ENCODE measurements at places on chromosomes 2 and 18.
A peak's percentile ranks its signal among the peaks of the same experiment; 100 is the strongest.

DNA sequence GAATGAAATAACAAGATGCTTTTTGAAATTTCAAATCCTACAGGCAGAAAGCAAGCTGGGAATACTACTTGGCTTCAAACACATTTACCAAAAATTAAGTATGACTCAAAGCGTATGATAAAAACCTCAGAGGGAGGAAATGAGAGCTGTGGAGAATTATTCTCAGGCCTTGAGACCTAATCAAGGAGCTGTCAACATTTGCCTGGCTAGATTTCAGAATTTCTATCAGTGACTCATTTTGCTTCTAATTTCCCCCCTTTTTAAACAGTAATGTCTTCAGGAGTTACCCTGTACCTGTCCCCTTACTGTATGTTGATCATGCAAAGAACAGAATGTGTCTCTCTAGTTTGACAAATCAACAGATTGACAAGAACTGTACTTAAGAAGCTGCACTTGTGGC lies 1324.5 kb upstream of the DDX18 start:
- no peak for DNase-seq

- DNase-seq: no peak
These were observed 141.3 kb upstream of the THUMPD2 start for GRCh38 chr2:39920307-39920801.

DNA sequence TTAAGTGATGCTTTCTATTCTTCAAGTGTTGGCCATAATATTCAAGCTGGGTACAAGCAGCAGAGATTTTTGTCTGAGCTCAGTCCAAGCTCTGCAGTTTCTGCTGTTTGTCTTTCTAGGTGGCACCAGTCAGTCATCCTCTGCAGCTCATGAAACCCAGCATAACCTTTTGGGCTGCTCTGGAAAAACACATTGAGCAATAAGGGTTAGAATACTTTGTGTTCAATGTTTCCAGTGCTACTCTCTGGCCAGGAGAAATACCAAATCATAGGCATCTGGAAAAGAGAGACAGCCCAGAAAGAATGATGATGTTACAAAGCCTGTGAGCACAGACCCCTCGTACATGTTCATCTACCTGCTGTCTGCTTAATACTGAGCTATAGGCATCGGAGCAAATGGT lies 19.5 kb upstream of the WIPF1 start:
- DNase-seq: no peak

DNA sequence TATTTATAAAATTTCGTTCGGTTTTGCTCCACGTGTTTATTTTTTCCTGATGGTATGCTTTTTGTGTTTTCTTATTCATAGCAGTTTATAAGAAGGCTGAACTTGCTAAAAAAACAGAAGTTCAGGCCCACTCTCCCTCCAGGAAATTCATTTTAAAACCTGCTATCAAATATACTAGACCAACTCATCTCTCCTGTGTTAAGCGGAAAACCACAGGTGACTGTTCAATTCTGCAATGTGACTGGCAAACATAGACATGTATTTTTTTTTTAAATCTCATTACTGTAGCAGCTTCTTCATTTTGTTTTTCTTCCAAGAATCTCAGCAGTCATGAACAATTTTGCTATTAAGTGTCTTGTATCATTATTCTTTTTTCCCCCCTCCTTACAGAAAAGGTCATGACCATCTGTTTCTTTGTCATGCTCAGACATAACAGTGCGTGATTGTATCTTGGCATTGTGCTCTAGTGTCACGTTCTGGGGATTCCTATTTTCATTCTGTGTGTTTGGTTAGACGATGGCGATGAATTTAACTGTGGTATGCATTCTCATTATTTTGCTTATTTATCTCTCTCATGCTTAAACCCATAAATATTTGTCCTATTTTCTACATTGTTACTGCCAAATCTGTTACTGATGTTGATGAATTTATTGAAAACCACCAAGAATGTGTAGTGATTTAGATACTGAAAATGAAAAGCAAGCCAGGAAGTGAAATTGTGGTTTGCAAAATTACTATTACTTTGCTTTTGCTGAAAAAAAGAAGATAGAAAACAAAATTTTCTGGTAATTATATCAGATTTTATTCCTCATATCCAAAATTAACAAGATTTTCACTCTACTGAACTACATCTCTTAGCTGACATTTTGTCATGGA lies 74.6 kb upstream of the UNC80 start:
- DNase-seq: no peak

- DNase-seq: no peak
These were observed 8.5 kb upstream of the CYBRD1 start for GRCh38 chr2:171513719-171514160.

DNA sequence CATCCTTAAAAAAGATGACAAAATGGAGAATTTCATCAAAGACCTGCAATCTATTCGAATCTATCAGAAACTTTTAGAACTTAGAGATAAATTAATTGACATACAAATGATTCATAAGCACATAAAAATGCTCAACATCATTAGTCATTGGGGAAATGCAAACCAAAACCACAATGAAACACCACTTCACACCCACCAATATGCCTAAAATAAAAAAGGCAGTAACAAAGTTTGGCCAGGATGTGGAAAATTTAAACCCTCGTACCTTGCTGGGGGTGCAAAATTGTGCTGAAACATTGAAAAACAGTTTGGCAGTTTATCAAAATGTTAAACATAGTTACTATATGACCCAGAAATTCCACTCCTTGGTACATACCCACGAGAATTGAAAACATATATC lies 11.5 kb upstream of the EIF2AK3 start:
- DNase-seq: no peak

GRCh38 chr2:74525717-74526648 lies at the start of gene DQX1:
Gene DQX1, minus strand, starts transcription at chr2:74526231. Its CDS starts 502 bp downstream, at chr2:74525729.
- no peak for DNase-seq

DNA sequence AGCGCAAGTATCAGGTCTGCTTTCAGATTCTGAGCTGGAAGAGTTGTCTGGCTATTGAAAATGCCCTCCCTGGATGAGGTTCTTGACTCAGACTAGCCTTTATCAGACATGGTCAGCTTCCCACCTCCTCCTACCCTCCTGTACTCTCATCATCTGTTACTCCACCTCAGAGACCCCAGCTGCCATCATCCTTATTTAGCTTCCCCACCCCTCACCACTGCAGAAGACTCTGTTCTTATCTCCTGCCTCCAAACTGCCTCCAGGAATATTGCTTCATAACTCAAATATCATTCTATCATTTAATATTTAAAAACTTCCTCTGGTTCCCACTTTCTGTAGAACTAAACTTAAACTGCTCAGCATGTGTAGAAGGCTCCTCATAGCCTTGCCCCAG lies 31.1 kb upstream of the PPP3R1 start:
- no peak for DNase-seq

DNA sequence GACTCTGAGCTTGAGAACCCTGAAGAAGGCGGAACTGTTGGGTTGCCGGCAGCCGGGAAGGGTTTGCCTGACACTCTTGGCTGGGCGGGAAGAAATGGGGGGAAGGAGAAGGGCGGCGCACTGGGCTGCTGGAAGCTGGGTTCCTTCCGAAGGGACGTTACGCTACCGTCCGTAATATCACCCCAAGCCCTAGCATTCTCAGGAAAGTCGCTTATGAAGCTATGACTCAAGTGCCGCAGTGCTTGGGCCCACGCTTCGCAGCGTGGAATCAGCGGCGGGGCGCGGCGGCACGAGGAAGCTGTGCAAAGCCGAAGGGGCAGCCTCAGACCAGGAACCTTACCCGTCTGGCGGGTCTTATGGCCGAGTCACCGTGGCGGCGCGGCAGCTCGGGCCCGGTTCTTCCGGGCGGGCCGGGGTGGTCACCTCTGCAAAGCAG lies 50.2 kb upstream of the SIGLEC15 start:
- DNase-seq: peak; percentile 39

GRCh38 chr2:6423944-6424343 lies 441.8 kb downstream of the CMPK2 start:
- no peak for DNase-seq

DNA sequence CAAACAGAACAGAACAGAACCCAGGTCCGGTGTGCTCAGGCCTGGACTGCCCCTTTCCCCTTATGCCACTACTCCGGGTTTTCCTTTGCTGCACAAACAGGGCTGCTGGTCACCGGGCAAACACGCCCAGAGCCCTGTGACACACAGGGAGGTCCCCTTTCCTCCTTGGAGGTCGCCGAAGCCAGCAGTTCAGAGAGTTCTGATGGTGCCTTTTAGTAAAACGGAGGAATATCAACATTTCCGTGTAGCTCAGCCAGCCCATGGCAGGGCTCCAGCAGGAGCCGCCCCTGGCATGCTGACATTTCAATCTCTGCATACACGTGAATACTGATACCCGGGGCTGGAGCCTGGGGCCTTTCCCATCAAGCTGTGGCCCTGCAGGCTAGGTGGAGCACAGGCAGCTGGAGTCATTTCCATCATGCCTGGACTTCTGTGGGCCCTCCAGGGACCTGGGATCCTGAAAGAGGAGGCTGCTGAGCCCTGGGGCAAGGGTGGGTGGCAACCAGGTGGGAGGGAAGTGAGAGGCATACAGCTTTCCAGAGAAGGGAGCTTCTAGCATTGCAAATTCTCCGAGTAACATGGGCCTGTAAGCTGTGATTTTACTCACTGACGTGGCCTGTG lies 91.4 kb upstream of the PXDN start:
- no peak for DNase-seq

GRCh38 chr2:207938415-207938814 lies 86.9 kb downstream of the PLEKHM3 start:
- DNase-seq: no peak

DNA sequence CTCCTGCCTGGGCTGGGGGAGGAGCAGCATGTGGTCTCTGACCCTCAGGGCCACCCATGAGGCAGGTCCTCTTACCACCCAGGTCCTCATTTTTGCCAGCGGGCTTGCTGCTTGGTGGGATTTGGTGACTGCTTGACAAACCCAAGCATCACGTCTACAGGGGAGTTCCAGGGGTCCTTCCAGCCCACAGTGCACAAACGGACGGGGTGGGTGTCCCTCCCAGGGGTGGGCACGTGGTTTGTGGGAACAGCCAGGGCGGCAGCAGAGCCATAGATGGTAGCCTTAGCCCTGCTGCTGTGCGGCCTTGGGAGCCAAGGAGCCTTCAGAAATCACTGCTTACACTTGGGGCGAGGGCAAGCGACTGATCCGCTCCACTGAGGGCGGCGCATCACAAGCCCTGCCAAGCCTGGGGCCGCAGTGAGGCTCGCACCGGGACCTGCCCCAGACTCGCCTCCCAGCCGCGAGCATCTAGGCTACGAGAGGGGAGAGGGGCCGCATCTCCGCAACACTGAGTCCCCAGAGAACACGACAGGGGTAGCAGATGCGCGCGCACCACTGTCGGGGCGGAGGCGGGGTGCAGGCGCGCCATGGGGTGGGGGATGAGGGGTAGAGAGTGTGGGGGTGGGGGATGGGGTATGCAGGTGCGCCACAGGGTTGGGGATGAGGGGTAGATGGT lies 36.9 kb downstream of the SNED1 start:
- peak; percentile 21 for DNase-seq

DNA sequence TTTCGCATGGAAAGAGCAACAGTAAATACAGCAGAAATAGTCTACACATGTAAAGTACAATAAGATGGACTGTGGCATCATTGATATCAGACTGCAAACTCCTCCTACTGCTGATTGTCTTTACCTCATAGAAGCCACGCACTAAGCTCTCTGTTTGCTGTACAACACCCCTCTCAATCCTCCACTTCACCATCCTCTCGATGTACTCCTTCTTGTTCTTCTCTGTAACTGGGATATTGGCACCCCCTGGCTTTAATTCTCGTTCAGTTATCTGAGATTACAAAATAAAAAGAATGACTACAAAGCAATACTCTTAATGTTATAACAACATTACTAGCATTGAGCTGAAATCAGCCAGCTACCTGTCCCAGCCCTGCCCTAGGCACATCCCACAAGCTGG lies 49.3 kb upstream of the STK17B start:
- no peak for DNase-seq

- DNase-seq: no peak
These were observed 324.0 kb downstream of the PARD3B start for GRCh38 chr2:204869132-204869823.
